NCI-H2081 treated with DMSO at 0.1 percent for 48 hours (cell line): ENCODE measurements at places on chromosomes 2 and 18.

GRCh38 chr18:80171054-80171872 lies 62.2 kb downstream of the ADNP2 start:
- DNase-seq = no peak

GRCh38 chr2:217163987-217164386 lies 304.1 kb upstream of the TNP1 start:
- no peak for DNase-seq

DNA sequence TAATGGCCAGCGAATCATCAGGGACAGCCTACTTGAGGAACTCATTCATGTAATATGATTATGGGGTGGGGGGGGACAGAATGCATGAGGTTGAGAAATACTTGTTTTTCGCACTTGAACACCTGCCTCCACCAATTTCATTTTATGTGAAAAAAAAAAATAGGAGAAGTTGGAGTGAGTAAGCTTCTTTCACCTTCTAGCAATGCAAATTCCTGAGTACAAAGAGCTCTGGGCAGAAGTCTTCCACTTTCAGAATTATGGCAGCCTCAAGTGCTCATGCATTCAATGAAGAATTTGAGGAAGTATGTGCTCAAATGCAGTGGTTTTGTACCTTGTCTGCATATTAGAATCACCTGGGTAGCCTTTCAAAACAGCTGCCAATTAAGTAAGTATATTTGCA lies 40.1 kb upstream of the GPD2 start:
- no peak for DNase-seq

GRCh38 chr18:52333860-52334259 lies 6.1 kb upstream of the DCC start:
- no peak for DNase-seq

DNA sequence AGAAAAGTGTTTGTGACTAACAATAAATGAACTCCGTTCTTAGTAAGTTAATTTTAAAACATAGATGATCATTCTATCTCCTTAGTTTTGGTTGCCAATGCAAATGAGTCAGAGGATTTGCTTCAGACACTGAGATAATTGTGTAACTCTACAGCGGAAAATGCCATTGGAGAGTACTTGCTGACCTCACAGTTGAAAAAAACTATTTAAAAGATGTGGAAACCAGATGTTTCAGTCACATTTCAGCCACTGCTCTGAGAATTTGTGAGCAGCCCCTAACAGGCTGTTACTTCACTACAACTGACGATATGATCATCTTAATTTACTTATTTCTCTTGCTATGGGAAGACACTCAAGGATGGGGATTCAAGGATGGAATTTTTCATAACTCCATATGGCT lies at the start of gene TNFAIP6:
TSS of gene TNFAIP6 (plus strand) at position 234 of the 400 bp plus-strand sequence. CDS start at position 309, 75 bp downstream.
- DNase-seq = no peak

GRCh38 chr2:237333748-237334147 lies 80.2 kb downstream of the COL6A3 start:
- DNase-seq = no peak

DNA sequence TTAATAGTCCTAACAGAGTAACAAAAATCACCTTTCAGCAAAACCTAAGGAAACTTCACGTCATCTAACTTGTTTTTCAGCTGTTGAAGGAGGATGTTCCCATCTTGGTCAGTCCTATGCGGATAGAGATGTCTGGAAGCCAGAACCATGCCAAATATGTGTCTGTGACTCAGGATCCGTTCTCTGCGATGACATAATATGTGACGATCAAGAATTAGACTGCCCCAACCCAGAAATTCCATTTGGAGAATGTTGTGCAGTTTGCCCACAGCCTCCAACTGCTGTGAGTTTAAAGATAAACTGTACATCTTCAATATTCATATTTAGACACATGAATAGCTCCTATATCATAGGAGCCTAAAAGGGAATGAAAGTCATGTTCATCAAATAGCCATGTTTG lies 10.5 kb downstream of the COL3A1 start:
- no peak for DNase-seq
